ENCODE measurements at places on chromosomes 2 and 18.

DNA sequence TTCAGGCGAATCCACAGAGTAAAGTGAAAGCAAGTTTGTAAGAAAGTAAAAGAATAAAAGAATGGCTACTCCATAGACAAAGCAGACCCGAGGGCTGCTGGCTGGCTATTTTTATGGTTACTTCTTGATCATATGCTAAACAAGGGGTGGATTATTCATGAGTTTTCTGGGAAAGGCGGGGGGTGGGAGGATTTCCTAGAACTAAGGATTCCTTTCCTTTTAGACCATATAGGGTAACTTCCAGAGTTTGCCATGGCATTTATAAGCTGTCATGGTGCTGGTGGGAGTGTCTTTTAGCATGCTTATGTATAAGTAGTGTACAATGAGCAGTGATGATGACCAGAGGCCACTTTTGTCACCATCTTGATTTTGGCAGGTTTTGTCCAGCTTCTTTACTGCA is 59.8 kb downstream of the SLC4A3 start:
- no peak for DNase-seq

GRCh38 chr2:95728878-95729596 is 137.2 kb downstream of the TRIM43 start:
- DNase-seq: peak; percentile 6

- DNase-seq: no peak
Observed at GRCh38 chr2:232885264-232885961, 15.3 kb downstream of the SNORC start.

DNA sequence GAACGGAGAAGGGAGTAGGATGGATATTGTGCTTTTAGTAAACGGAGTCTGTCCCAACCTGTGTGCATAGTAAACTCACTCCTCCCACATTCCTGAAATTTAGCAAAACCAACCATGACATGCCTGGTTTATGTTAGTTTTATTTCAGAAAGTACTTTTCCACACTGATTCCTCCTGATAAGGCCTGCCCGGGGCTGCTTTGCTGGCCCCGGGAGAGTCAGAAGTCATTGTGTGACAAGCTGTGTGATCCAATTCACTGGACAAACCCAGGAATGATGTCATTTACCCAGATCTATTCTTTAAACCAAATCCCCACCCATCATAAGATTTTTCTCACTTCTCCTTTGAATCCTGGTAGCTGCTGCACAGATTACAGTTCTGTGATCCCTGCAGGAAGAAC is 109.0 kb downstream of the SETBP1 start:
- no peak for DNase-seq

DNA sequence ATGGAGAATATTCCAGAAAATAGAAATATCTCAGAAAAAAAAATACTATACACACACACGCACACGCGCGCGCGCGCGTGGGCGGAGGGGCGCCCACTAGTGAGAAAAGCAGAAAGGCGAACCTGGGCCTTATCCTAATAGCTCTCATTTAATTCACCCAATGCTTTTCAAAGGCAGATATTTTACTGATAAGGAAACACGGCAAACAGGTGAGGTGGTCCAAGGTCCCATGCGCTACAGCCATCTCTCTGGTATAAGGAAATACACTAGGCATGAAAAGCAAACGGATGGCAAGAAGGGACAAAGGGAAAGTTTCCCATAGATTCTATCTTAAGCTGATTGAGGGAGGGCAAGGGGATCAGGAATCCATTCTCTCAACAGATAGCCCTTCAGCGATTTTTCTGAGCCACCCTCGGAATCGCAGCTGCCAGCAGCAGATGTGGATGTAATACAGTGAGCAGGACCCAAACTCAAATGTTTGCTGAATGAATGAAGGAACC is 136.7 kb downstream of the TMEM247 start:
- DNase-seq: no peak

- DNase-seq: no peak
Observed at GRCh38 chr18:34707670-34708069, 2.4 kb upstream of the DTNA start.

DNA sequence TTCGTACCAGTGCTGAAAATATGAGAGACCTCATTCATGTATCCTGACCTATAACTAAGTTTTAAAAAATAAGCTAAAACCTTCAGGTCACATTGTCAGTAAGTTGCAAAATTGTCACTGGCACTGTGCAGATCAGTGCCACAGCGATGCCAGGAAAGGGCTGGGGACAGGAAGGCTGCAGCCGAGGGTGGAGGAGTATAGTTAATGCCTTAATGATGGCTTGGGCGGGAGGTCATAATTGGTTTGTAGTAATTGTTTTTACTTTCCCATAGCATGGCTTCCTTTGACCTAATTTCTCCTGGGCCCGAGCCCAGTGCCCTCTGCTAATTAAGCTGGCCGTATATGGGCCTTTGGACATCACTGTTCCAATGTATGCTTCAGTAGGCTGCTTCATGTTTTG is 47.2 kb upstream of the RAB12 start:
- no peak for DNase-seq

- DNase-seq: no peak
Observed at GRCh38 chr2:196742685-196743084, 56.8 kb downstream of the GTF3C3 start.

DNA sequence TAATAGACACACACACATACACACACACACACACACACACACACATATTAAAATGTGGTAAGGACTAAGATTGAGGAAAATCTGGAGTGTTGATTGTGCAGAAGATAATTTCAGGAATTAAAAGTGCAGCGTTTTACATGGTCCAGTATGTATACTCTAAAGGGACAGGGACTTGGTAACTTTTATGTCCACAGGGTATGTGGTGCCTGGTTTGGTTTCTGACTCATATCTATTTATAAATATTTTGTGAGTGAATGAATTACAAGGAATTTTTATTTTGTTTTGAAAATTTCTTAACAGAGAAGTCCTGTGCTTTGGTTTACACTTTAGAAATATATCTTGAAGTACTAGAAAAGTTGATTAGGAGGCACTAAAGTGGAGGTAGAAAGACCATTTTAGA is 287.7 kb upstream of the NXPH2 start:
- DNase-seq: no peak

DNA sequence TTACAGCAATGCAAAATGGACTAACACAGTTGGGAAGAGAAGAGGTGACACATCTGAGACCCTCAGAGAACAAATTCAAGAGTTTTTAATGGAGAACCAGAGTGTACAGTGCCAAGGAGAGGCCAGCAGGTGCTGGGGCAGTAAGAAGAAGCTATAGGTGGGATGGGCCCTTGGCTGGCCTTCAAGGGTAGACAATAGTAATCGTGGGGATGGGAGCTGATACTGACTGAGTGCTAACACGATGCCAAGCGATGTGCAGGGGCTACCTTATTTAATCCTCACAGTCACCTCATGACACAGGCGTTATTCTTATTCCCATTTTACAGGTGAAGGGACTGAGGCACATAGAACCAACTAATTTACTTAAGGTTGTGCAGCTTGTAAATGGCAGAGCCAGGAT is 131.9 kb upstream of the ID2 start:
- no peak for DNase-seq

- no peak for DNase-seq
Observed at GRCh38 chr2:49041061-49041460, 113.3 kb downstream of the FSHR start.

DNA sequence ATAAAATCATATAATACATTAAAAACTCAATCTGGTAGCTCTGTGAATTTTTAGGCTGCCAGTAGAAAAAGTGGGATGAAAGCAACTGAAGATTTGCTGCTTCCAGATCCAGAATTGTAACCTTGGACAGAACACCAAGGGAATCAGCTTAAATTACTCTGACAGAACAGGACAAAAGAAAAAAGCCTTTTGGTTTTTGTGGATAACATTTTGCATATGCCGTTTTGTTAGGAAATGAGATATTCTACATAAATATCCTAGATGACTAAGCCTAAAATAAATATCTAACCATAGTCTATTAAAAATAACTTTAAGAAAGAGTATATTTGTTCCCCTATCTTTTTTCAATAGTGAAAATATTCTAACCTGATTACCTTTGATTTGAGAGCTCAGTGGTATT is 148.7 kb upstream of the DOCK10 start:
- DNase-seq: no peak
